ENCODE measurements at places on chromosomes 13 and 19.

- DNase-seq, result no peak
Observed at GRCh38 chr19:51407511-51408131, 9.8 kb downstream of the SIGLEC10 start.

DNA sequence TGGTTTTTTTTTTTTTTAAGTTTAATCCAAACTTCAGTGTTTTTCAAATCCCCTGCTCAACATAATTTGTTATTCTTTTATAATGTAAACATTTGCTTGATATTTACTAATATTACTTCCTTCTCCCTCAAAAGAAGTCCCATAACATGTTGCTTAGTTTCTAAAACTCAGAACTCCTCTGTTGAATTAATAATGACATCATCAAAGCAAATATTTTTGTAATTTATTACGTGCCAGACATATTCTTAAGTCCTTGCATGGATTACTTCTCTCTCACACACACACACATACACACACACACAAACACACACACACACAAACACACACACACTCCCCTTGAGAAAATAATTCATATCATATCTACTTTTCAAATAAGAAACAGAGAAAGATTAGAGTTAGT, 1432.3 kb upstream of the SPRY2 start:
- no peak for DNase-seq

GRCh38 chr13:37059848-37060192, 332 bp upstream of the SUPT20H start:
- no peak for DNase-seq

DNA sequence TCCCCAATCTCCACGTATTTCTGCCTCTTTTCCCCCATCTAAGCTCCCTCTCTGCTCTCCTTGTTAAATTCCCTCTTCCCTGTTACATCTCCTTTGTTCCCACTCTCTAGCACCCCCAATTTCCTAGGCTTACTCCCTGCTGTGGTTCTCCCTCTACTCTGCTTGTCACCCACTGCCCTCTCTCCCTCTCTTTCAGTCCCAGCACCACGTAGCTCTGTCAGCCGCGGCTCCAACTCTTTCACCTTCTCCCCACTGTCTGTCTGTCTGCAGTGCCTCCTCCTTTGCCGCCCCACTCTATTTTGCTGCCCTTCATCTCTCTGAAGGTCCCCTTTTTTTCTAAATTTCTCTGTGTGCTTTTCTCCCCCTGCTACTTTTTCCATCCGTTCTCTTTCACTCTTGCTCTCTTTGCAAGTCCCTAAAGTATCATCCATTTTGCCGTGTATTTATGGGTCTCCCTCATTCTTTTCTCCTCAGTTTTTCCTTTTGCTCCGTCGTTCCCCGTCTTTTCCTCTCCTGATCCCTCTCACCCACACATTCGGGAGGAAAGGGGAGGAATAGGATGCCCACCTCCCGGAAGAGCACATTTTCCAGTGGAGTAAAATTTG, 937 bp downstream of the ZNF841 start:
- DNase-seq, result no peak

DNA sequence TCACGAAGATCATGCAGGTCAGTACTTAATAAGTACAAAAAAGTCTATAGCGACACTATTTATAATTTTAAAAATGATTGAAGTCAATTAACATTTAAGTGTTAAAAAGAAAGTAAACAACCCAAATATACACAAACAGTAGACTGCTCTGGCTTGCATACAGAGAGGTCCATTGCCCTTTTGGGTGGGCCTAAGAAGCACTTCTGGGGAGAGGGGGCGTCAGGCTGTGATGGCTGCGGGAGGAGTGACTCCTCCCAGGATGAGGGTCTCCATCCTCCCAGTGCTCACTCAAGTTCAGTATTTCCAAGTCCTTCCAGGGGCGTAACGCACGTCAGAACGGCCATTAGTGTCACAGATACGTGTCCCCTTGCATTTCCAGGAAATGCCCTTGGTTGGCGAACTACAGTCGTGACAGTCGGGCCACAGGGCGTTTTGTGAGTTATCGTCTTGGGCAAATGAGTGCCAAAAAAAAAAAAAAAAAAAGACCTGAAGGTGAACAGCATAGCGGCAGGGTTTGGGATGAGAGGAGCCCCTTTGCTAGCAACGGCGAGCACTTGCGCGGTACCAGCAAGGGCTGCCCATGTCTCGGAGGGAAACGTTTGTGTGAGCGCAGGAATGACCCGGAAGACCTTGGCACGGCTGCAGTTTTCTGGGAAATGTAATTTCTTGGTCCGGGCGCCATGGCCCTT, at the start of gene SCGB2B2:
Gene SCGB2B2, minus strand, starts transcription at position 463 of the 689 bp plus-strand sequence. CDS start 82,596 bp downstream, outside the sequence.
- peak; percentile 91 for DNase-seq

DNA sequence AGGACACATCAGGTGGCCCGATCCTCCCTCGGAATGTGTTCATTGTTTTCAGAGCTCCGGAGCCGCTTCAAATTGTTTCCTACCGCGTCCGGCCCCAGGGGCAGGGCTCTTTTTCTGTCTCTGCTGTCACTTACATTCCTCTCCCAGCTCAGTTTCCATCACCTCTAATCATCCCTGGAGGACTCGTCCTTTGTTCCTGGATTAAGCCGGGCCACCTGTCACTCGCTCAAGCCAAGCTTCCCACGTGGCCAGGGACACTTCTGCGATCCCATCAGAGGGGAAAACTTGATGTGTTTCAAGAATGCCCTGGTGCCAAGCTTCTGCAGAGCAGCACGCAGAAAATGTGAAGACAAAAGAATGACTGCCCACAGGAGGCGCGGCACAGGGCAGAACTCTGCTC, 13.5 kb downstream of the IL17D start:
- no peak for DNase-seq

- no peak for DNase-seq
Observed at GRCh38 chr19:709196-709964, 645 bp downstream of the PALM start.

GRCh38 chr13:25018729-25019115, 77.2 kb upstream of the PABPC3 start:
- DNase-seq, result no peak

DNA sequence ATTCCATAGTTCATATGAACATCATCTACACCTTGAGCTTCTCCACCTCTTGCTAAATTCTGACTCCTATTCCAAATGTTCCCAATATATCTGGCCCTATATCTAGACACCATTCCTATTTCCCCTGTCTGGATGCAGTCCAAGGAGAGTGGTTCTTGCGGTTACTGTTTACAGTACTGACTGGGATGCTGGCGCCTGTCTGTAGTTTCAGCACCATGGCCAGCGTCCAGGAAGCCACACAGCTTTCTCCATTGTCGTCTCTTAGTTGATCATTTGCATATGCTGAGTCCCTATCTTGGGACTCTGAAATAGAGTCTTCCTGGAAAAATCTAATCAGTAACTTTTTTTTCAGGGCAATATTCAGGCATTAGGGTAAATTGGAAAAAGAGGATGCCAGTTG, 14.9 kb downstream of the LAIR2 start:
- peak; percentile 11 for DNase-seq

DNA sequence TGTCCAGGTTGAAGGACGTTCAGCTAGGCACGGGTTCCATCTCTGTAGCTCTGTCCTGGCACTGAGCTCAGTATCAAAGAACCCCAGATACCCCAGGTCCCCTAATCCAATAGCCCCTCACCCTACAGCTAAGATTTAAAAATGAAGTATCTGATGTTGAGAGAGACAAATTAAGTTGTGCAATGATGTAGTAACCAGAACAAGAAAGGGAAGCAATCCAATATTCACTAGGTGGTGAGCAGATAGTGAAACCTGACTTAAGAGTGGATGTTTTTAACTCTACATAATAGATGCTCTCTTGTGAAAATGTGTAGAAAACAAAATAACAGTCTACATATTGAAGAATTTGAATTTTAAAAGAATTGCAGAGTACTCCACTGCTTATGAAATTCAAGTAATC, 1.8 kb downstream of the ACOD1 start:
- DNase-seq, result no peak

Data from foreskin keratinocyte (primary cell).